ENCODE measurements at places on chromosomes 7 and 10.

GRCh38 chr7:94394437-94395140, at the start of gene COL1A2:
Gene COL1A2, plus strand, starts transcription at chr7:94394895. Its CDS starts 137 bp downstream, at chr7:94395032.
- peak; percentile 37 for DNase-seq

- no peak for DNase-seq
Measured at GRCh38 chr7:1119201-1119600, 31.3 kb downstream of the GPER1 start.

GRCh38 chr10:60456053-60456452, 66.4 kb upstream of the ANK3 start:
- no peak for DNase-seq

DNA sequence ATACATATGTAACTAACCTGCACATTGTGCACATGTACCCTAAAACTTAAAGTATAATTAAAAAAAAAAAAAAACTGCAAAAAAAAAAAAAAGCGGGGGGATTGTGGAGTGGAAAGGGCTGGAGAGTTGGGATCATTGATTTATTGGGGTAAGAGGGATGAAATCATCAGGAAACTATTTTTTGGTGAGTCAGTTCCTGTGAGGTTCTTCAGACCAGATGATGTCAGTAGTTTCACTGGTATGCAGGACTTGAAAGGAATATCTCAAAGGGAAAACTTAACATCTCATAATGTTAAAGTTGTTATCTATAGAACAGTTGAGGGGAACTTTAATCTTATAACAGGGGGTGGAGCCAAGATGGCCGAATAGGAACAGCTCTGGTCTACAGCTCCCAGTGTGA, 32.6 kb upstream of the TECTB start:
- DNase-seq, result no peak

- no peak for DNase-seq
Measured at GRCh38 chr7:140593672-140593982, 47.0 kb downstream of the DENND2A start.

All from NCI-H146 (cell line).